ENCODE measurements at places on chromosomes 11 and 22.

GRCh38 chr11:2774173-2775082, 74.6 kb upstream of the KCNQ1OT1 start:
- DNase-seq, result no peak

- DNase-seq, result no peak
Observed at GRCh38 chr11:69039501-69039900, 9.2 kb upstream of the TPCN2 start.

GRCh38 chr11:104691129-104691528, 207.1 kb downstream of the CASP12 start:
- no peak for DNase-seq

DNA sequence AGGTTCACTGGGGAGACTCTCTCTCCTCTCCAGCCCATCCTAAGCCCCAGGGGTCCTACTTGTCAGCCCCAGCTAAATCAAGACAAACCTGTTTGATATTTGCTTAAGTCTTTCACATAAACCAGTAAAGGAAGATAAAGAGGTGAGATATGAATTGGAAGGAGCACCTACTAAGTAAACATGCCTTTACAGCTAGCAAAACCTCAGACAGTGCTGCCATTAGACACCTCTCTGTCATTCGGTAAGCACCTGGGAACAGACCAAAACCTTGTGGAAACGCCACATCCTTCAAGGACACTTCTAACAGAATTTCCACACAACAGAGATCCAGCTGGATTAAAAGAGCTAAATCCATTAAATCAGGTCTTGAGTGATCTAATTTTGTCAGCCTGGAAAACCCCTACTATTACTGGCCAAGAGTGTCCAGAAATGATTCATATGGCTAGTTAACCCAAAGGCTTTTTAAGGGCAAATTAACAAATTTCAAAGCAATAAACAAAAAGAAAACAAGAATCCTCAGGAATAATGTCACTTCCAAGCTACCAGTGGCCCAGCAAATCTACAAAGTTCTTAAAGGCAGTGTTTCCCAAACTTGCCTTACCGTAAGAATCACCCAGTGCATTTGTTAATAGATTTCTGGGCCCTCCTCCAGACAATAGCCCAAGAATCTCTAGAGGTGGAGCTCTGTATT, 2.4 kb downstream of the VPS37C start:
- DNase-seq, result no peak

DNA sequence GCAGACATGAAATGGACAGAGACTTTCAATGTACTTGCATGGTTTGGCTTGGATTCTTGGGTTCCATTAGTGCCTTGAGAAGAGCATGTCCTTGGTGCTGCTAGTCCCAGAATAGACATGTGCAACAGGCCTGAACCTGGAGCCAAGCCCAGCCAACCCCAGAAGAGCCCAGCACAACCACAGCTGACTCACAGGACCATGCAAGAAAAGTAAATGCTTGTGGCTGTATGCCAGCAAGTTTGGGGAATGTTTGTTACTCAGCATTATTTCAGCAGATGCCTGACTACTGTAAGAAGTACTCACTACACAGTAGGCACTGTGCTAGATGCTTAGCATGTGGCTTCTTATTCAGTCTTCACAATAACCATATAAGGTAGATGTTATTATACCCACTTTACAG, 39.2 kb upstream of the HMGXB4 start:
- no peak for DNase-seq

GRCh38 chr11:125276619-125276976, 112.0 kb downstream of the PKNOX2 start:
- DNase-seq, result no peak

- no peak for DNase-seq
Observed at GRCh38 chr11:6742260-6742659, 29.5 kb downstream of the OR2AG2 start.

DNA sequence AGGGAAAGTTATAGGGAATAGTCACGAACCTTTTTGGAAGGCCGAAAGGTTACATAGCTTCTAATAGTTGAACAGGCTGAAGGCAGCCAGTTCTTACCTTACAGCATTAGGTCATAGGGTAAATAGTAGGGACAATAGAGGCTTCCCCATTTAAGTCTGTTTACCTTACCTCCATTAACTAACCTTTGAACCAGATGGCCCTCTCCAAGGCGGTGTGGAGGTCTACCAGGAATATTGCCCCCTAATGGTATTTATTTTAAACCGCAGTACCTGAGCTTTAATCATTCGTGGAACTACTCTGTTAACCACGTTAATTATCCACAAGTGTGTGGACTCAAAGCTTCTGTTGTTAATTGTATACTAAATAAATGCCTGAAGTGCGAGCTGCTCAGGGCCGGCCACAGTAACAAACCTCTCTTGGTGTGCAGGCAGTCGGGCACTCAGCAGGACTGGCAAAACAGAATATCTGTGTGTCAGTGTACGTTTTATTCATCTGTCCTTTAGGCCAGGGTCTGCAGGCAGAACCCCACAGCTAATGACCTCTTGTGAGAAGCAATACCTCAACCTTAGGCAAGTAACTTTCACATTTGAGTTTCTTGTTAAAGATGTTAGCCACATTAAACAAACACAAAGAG, 81.7 kb downstream of the PRCP start:
- no peak for DNase-seq

- DNase-seq, result no peak
Observed at GRCh38 chr22:45548247-45548840, 45.7 kb downstream of the FBLN1 start.

- no peak for DNase-seq
Observed at GRCh38 chr11:125253795-125254525, 89.4 kb downstream of the PKNOX2 start.

DNA sequence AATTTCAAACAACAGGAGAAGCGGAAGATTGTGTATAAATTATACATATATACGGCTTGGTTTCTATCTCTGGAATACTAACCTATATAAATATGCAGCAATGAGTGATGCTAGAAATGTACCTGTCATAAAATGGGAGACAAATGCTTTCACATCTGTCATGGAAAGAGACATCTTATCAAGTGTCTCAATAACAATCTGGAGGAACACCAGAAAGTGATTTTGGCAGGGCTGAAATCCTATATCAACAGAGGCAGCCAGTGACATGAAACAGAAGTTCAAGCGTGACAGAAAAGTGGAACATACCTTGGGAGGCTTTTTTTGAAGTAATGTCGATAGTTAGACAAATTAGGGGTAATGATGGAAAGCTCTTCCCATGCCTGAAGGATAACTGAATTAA, 834.6 kb downstream of the JRKL start:
- DNase-seq, result no peak

GRCh38 chr11:83924795-83925542, 638.8 kb upstream of the CCDC90B start:
- no peak for DNase-seq

DNA sequence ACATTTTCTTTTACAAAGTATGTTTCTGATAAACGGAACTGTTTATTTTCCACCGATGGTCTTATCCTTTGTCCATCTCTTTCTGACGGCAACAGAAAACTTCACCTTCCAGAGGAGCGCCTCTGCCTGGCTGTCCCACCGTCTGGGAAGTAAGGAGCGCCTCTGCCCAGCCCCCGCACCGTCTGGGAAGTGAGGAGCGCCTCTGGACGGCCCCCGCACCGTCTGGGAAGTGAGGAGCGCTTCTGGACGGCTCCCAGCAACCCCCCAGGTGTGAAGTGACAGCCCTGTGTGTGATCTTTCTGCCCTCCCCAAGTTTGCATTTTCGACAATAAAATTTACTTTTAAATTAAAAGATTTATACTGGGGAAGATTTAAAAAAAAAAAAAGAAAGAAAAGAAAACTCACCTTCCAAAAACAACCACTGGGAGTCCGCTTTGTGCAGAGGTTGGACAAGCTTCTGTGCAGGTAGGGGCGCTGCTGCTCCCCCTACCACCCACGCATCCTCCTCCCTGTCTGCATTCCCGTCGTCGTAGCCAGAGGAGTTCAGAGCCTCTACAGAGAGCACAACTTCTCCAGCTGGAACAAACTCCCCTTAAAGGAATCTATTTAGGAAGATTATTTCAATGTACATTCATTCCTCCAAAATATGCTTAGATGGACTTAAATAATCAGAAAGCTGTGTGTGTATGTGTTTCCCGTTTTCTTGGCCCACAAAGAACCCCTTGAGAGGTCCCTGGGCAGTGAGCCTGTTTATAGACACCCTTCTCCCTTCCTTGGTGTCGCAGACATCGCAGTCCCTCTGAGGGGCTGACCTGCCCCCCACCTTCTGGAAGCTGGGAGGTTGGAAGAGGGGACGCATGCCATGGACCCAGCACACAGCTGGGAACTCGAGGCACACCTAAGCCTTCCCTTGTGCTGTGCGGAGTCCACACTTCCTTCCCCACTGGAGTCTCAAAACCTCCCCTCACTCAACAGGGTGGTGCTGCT, 849 bp upstream of the APOBEC3B start:
- no peak for DNase-seq

- no peak for DNase-seq
Observed at GRCh38 chr11:57432714-57433163, 5.8 kb upstream of the SLC43A3 start.

DNA sequence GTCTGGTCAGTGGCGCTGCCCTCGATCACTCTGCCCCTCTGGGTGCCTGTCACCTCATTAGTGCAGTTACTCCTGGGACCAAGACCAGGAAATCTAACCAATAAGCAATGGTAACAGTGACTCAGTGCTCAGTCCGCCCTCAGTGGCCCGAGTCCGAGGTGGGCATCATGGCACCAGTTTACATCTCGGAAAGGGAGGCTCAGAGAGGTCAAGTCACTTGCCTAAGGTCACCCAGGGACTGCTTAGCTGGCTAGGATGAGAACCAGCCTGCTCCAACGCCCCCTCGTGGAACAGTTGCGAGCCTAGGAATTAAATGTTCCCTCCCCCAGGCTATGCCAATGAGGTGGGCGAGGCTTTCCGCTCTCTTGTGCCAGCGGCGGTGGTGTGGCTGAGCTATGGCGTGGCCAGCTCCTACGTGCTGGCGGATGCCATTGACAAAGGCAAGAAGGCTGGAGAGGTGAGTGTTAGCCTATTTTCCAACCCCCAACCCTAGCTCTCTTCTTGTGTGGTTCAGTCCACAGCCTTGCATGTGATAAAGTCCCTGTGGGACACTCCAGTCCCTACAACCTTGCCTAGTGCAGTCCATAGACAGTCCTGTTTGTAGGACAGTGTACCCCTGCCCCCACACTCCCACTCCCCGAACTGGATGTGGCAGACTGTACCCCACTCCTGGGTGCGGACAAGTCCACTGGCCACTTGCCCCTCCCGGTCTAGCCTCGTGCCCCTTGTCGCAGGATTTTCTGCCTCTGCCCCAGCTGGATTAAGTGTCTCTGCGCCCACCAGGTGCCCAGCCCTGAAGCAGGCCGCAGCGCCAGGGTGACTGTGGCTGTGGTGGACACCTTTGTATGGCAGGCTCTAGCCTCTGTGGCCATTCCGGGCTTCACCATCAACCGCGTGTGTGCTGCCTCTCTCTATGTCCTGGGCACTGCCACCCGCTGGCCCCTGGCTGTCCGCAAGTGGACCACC, 1.1 kb downstream of the MTFP1 start:
- DNase-seq, result no peak

DNA sequence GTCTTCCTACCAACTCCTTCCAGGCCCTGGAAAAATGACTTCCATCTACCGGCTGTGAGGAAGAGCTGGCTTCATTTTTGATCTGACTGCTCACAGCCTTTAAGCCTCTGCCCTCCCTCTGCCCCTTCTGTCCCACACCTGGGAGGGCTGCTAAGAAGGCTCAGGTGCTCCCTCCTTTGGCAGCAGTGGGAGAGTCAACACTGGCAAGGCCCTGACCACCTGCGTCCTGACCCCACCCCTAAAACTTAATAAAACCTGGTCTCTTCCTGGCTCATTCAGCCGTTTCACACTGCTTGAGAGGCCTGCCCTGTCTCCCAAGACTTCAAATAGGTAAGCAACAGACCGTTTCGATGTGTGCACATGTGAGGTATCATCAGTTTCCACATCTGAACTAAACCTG, 52.1 kb upstream of the NFRKB start:
- DNase-seq, result no peak

DNA sequence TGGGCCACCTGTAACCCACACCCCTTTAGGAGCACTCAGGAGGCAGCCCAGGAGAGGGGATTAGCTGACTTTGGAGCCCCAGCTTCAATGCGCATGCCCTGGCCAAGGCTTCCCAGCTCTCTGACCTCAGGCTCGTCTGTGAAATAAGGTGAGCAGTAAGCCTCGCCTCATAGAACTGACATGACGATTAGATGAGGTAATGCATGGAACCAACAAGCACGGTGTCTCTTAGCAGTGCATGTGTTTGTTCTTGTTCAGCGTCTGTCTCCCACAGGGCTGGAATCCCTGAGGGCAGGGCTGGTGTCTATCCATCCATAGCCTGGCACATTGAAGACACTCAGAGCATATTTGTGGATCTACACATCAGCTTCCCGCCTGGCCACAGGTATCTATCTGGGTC, 415.4 kb downstream of the MN1 start:
- DNase-seq, result no peak

- DNase-seq, result no peak
Observed at GRCh38 chr11:74020539-74020938, 11.7 kb upstream of the UCP3 start.

DNA sequence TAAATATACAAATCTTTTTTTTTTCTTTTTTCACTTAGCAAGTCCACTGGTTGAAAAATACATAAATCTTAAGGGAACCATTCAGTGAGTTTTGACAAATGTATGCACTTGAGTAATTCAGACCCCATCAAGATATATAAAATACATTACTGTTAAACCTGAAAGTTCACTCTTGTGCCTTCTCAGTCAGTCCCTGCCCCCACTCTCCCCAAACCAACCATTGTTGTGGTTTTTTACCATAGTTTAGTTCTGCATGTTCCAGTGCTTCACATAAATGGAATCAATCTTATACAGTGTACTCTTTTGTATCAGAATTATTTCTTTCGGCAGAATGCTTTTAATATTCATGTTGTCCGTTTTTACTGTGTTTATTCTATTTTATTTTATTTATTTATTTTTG, 26.1 kb downstream of the RNF214 start:
- DNase-seq, result no peak

GRCh38 chr11:92264350-92264749, 39.7 kb downstream of the FAT3 start:
- DNase-seq, result no peak

DNA sequence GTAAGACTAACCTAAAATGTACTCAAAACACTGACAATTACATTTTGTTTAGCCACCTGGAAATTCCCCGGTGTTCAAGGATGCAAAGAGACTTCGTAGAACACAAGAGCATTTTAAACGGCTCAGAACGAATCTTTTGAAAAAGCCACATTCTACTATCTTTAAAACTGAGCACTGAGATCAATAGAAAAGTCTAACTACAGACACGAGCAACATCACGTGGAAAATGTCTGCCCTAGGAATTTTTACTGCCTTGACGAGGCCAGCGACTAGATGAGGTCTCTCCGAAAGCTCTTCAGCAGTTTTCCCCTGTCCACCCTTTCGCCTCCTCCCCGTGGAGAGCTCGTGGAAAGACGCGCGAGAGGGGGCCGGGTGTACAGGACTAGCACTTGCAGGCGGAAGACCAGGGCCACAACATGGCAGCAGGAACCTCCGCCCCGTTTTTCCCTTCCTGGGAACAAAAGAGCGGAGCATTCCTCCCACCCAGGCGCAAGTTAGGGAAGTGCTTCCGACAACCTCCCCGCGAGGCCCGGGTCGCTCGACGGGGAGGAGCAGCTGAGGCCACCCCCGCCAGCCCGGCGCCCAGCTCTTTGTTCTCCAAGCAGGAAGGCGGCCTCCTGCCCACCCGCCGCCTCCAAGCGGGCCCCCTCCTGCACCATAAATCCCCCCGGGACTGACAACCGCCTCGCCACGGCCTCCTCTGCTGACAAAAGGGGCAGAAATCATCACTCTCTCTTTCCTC, 1.1 kb downstream of the EIF4G2 start:
- no peak for DNase-seq

- DNase-seq, result no peak
Observed at GRCh38 chr22:33598821-33599220, 321.5 kb downstream of the LARGE1 start.

- no peak for DNase-seq
Observed at GRCh38 chr11:128924104-128924503, 18.6 kb downstream of the TP53AIP1 start.

Data from D721Med (cell line).